RPMI7951 (cell line): ENCODE measurements at places on chromosomes 11 and 22. TPM values are rescaled to one million over a fixed set of nuclear protein-coding genes. Genes with fewer than 3 reads are reported as not detected.

- no peak for DNase-seq
These were observed 24.0 kb downstream of the CBX7 start for GRCh38 chr22:39128508-39128907.

The APOL4 gene
- 0.20 TPM in 1 of 2 replicates, not detected in the other for total RNA-seq

DNA sequence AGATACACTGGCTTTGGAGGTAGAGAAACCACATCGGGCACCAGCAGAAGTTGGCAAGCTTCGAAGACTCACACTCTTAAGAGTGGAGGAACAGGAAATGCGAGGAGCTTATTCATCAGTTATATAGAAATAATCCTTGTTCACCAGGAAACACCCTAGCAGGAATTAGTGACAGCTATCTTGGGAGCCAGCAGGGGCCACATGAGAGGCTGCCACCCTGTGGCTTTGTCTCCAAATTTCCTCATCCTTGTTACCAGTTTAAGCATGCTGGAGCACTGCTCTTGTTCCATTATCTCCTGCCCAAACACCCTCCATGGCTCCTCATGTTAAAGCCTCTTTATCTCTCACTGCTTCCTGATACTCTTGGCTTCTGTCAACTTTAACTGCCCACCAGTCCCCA is 131.0 kb downstream of the PLEKHA7 start:
- peak; percentile 5 for DNase-seq

- DNase-seq = peak; percentile 31
These were observed 1.9 kb downstream of the RHBDD3 start for GRCh38 chr22:29265929-29266328.

- peak; percentile 26 for DNase-seq
These were observed 8.8 kb downstream of the HSPA8 start for GRCh38 chr11:123052901-123053721.

DNA sequence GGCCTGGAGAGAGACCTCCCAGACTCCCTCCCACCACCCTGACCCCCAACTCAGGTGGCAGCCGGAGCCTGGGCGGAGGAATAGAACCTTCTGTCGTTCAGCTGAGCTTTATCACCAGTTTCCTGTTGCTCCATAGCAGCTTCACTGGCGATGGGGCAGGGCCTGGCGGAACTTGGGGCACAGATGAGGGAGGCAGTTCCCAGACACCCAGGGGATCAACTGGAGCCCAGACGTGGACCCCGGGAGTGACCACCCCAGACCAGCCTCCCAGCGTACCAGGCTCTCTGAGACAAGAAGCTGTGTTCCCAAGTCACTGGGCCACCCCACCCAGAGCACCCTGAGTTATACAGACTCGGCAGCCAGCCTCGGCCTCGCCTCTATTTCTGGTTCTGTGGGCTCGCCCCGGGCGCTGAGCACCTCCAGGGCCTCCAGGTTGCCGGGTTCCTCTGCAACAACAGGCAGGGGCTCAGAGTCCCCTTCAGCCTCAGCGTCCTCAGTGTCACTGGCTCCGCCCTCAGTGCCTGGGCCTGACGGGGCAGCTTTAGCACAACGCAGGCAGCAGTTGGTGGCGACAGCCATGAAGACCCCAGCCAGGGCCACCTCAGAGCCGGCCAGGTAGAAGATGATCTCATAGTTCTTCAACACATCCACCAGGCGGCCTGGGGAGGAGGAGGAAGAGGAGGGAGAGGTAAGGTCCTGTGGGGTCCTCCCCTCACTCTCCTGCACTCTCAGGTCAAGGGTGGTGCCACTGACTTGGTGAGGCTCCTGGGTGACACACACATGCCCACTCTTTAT is 5.7 kb downstream of the SLC16A8 start:
- no peak for DNase-seq

DNA sequence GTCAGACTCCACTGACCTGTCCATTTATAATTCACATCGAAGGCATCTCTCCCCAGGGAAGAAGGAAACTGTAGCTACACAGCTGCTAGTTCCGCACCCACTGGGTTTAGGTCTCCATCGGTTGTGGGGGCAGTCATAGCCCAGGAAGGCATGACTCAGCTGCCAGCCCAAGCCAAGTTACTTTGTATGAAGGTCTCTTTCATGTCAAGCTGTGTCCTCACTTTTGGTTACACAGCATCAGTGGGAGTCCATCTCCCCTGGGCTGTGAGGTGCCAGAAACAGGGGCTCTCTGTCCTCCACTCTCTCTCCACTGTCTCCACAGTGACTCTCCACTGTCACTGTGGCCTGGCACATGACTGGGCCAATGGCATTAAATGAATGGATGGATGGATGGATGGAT is 585.2 kb downstream of the BRD1 start:
- no peak for DNase-seq

The TANGO2 gene
- 14.9 and 19.3 TPM in 2 replicates for total RNA-seq

DNA sequence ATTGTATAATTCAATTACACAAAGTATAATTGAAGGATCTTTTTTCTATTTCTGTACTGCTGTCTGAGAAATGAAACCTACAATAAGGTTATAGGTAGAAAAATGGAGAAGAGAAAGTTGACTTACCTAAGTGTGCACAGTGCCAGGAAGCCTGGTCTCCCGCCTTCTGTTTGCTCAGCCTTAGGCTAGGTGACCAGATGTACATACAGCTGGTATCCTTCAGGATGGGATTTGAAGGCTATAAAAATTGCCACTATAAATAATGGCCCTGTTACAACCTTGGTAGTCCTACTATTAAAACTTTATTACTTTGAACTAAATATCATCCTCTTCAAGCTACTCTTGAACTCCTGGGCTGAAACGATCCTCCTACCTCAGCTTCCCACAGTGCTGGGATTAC is 19.7 kb downstream of the OR51E2 start:
- no peak for DNase-seq
